ENCODE measurements at places on chromosomes 12 and 14.

- no peak for DNase-seq
Measured at GRCh38 chr14:96631030-96631429, 128.8 kb downstream of the PAPOLA start.

GRCh38 chr12:131572626-131573025 is 138.3 kb upstream of the SFSWAP start:
- DNase-seq = no peak

DNA sequence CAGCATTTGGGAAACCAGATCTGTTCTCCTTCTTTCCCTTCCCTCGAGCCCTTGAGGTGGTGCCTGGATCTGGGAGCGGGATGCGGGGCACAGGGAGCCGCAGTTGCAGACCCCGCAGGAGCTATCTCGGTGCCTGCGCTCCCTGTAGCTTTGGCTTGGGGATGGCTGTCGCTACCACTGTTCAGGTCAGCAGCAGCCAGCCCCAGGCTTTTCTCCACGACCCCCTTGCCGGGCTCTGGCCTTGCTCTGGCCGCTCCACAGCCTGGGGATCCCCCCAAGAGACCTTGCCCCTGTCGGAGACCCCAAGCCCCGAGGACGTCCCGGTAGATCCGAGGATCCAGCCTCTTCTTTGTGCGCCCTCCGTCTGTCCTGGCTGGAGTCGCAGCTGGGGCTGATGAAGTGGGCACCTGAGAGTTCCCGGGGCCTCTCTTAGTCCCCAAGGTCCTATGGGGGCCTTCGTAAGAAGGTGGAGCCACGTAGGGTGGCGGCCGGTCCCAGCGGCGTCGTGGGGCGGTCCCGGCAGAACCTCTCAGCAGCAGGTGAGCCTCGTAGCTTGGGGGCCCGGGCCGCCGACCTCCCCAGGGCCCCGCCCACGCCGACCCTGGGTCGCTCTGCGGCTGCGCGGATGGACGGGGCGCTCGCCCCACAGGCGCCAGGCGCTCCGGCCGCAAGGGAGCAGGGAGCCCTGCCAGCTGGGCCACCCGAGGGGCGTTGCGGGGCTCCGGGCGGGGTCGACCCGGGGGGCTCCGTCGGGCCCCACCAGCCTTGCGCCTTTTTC is 1.3 kb downstream of the DDN start:
- DNase-seq = no peak

- no peak for DNase-seq
Measured at GRCh38 chr12:19970821-19971220, 397.5 kb upstream of the PDE3A start.

- no peak for DNase-seq
Measured at GRCh38 chr12:89117448-89118034, 234.8 kb downstream of the DUSP6 start.

- no peak for DNase-seq
Measured at GRCh38 chr12:132108211-132108832, 35.8 kb downstream of the DDX51 start.

GRCh38 chr12:88063375-88063774 is 34.2 kb upstream of the C12orf50 start:
- no peak for DNase-seq

DNA sequence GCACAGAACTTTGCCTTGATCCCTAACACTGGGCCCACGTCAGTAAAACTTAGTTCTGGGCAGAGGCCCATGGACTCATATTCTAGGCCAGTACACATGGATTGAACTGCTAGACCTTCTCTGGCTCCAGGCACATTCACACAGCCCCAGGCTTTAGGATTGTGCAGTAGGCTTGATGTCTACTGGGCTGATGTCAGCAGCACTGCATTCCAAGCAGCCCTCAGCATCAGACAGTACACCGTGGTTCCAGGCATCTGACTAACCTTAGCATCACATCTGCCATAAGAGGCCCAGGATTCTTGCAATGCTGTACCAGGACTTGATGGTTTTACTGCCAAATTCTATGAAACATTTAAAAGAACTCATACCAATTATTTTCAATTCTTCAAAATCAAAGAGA is 301.9 kb downstream of the CCER1 start:
- peak; percentile 27 for DNase-seq

DNA sequence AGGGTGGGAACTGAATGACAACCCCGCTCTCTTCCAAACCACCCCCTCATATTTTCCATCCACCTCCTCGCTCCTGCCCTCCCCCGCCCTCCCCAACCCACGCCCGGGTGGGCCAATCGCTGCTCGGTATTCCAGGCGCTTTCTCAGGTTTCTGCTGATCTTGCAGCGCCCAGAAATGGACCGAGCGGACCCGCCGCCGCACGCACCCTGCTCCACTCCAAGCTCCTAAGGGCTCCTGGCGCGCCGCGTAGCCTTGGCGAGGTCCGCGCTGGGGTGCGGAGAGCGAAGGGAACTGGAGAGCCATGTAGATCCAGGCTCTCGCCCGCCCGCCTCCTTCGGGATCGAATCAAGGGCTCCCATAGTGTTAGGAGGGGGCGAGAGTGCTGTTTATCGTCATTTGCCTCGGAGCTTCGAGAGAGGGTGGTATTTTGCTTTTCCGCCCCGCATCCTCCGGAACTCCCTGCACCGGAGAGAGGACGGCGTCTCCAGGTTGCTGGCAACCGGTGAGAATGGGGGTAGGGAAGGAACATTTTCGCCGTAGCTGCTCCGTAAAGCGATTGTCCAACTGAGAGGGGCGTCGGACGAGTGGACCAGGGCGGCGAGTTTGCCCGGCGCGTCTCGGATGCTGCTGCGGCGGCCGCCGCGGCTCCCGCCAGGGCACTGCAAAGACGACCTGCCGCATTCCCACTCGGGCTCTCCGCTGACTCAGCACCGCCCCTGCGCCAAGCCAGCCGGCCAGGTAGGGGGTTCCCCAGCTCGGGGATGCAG is at the start of gene KCNA1:
Gene KCNA1 (plus strand): TSS at position 172 of the 768 bp plus-strand sequence. CDS start 1,474 bp downstream, outside the sequence.
- DNase-seq = no peak

DNA sequence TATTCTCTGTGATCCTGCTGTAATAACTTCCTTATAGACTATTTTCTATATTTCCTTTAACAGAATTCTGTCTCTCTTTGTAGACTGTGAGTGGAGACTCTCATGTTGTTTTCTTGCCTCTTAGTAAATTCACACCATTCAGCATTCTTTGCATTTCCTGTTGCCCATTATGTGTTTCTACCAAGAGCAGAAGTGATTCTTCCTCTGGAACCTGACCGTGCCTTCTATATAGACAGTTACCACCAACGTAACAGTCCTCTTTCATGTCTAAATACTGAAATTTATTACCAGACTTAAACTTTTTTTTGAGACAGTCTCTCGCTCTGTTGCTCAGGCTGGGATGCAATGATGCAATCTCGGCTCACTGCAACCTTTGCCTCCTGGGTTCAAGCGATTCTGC is 31.1 kb downstream of the METAP2 start:
- DNase-seq = no peak

DNA sequence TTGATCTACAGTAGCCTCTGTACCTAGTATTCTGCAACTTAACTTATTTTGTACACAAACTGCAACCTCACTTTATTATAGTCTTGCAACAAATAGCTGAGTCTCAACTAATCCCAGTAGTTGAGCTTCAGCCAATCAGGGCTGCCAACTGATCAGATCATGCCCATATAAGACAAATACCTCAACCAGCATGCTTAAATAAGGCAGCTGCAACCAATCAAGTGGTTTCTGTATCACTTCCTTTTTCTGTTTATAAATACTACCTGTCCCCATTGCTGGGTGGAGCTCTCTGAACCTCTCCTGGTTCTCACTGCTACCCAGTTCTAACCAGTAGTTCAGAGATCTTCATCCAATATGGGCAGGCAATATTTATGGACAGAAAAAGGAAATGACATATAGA is 248.5 kb upstream of the FBXO33 start:
- DNase-seq = no peak

GRCh38 chr12:130764073-130764472 is 48.0 kb upstream of the RIMBP2 start:
- no peak for DNase-seq

- peak; percentile 6 for DNase-seq
Measured at GRCh38 chr14:73725116-73726024, 11.2 kb upstream of the PNMA1 start.

- no peak for DNase-seq
Measured at GRCh38 chr12:22046968-22047390, 961 bp downstream of the CMAS start.

DNA sequence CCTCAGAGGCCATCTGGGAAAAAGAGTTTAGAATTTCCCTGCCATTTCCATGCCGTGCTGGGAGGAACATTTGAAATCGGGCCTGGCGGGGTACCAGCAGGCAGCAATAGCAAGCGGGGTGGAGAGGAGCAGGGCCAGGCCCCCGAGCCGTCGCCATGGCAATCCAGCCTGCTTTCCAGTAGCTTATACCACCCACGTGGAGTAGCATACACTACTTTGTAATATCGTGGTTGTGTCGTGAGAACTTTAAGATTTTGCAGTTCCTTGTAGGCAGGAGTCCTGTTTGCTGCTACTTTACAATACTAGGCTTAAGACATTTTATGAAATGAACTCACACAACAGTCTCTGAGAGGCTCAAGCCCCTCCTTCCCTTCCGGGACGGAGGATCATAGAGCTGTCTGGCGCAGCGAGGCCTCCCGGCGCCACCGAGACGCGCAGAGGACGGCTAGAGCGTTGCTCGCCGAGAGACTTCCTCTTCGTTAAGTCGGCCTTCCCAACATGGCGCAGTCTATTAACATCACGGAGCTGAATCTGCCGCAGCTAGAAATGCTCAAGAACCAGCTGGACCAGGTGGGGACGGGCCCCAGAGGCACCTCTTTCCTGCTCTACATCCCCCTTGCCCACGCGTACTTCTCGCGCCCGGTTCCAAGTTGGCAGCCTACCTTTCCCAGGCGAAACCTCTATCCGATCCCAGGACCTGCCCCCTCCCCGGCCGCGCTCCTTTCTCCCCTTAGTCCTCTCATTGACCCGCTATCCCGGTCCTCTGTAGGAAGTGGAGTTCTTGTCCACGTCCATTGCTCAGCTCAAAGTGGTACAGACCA is at the start of gene PFDN5:
Gene PFDN5 (plus strand): TSS at position 473 of the 821 bp plus-strand sequence. CDS start 26 bp downstream, at position 499.
- DNase-seq = peak; percentile 94

DNA sequence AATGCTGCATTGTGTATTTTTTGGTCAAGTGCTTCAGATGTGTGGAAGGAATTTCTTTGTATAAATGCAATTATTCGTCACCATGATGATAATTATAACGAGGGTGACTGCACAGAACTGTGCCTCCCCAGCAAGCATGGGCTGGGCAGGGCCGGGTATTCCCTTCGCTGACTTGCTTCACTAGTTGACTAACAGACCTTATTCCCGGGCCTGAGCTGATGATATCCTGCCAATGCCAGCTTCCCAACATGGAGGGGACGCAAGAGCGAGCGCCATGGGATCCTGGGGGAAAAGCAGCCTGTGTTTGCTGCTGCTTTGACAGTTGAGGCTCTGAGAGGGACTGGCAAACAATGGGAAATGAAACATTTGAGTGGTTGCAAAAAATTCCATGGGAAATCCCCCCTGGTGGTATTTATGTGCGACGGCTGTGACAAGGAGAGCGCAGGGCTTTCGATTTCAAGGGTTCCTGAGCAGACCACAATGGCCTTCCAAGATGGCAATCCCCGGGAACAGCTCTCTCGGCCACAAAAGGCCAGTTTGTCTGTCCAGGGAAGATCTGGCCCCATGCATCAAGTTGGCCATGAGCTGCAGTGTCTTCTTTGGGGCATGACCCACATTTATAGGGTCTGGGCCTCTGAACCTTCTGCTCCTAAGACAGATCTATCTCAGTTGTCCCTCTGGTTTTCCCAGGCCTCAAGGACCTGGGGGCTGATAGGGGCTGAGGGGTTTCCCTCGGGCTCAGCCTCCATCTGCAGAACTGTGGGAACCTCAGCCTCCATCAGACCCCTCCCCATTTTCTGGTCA is 21.9 kb upstream of the MAP1LC3B2 start:
- no peak for DNase-seq

- DNase-seq = peak; percentile 10
Measured at GRCh38 chr12:125140279-125141209, 75.3 kb downstream of the AACS start.

DNA sequence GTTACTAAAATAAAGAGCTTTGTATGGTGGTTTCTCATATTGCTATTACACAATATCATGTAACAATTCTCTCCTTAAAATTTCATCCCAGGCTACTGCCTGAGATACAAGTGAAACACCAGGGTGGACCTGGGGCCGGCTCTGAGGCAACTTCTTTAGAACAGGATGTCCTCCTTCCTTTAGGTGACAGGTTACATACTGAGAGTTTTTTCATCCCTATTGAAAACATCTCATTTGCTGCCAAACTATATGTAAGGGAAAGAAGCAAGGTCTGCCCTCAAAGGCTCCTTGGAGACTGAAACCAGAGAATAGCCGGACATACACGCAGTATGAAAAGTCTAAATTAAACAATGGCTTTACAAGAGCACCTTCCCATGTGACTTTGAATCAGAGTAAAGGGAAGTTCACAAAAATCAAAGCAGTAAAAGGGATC is 139.9 kb downstream of the DUSP6 start:
- DNase-seq = peak; percentile 21

GRCh38 chr14:54944737-54945391 is 42.2 kb upstream of the GCH1 start:
- DNase-seq = no peak

DNA sequence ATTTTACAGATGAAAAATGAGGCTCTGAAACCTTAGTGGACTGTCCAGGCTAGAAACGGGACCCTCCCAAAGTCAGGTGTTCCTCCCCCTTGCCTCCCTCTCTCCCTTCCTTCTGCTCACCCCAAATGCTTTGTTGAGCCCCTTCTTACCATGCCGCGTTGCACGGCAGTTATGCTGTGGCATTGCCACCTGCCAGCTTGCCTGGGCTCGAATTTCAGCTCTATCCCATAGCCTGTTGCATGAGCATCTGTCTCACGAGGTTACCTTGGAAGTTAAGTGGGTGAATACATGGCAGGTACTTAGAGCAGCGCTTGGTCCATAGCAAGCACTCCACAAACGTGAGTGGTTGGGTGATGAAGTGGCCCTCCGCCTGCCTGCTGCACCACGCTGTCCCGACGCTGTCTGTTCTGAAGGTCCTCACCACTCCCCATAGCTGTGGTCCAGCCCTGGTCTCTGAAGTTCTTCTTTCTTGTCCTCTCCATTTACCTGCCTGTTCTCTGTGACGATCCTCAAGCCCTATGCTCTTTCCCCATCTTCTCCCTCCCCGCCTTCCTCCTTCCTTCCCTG is 269.9 kb downstream of the CACNA1C start:
- DNase-seq = no peak

DNA sequence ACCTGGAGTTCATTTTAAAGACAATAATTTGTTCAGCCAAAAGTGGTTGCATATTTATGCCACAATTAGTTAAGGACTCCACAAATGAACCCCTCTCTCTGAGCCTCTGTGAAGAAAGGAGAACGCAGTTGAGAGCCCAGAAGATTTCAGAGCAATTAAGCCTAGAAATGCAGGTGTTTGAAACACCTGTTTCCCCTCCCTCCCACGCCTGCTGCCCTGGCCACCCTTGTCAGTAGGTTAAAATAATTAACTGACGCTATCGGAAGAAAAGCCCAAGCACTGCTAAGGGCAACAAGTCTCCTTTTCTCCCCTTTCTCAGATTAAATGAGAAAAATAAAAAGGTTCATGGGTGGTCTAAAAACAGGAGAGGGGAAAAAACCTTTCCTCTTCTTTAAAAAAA is 99.2 kb downstream of the PPM1A start:
- no peak for DNase-seq

GRCh38 chr12:88998421-88998820 is 353.9 kb downstream of the DUSP6 start:
- peak; percentile 10 for DNase-seq

Data from fibroblast of gingiva (primary cell).